A549 treated with AZD2906 at 1 μM for 4 hours (cell line): ENCODE measurements at places on chromosomes 16 and 17. TPM values are rescaled to one million over a fixed set of nuclear protein-coding genes. Genes with fewer than 3 reads are reported as not detected.

The ITPRIPL2 gene
- total RNA-seq, result 12.8 to 15.9 TPM (median 15.6 TPM) in 5 replicates

The GABARAPL2 gene
- total RNA-seq, result 85.8 to 90.1 TPM (median 87.9 TPM) in 5 replicates

The CMTM2 gene
- not detected in 5 replicates for total RNA-seq

The ACSM2A gene
- not detected in 5 replicates for total RNA-seq

The ETV4 gene
- total RNA-seq, result 57.6 to 67.4 TPM (median 65.7 TPM) in 5 replicates

The CCL3 gene
- not detected in 5 replicates for total RNA-seq

The CHST4 gene
- total RNA-seq, result 0.06 to 0.13 TPM (median 0.13 TPM) in 3 of 5 replicates, not detected in the others

The ACSF2 gene
- 11.0 to 13.9 TPM (median 12.7 TPM) in 5 replicates for total RNA-seq

The KRT9 gene
- total RNA-seq, result not detected in 5 replicates

The RPRML gene
- total RNA-seq, result 0.74 to 1.0 TPM (median 0.77 TPM) in 5 replicates

The SLFN5 gene
- total RNA-seq, result 2.4 to 3.2 TPM (median 2.6 TPM) in 5 replicates

The GRB7 gene
- total RNA-seq, result 2.6 to 6.6 TPM (median 4.6 TPM) in 5 replicates

The HAP1 gene
- total RNA-seq, result 1.0 to 1.3 TPM (median 1.2 TPM) in 5 replicates

The ZFP90 gene
- 6.4 to 10.4 TPM (median 8.9 TPM) in 5 replicates for total RNA-seq

The CACNG3 gene
- total RNA-seq, result not detected in 5 replicates

The LITAF gene
- 179 to 190 TPM (median 188 TPM) in 5 replicates for total RNA-seq

The SLC13A2 gene
- 0.05 to 0.21 TPM (median 0.10 TPM) in 5 replicates for total RNA-seq

The XPO6 gene
- total RNA-seq, result 72.7 to 100 TPM (median 97.3 TPM) in 5 replicates

The CAVIN1 gene
- 387 to 420 TPM (median 390 TPM) in 5 replicates for total RNA-seq

The SLC35B1 gene
- 87.4 to 95.8 TPM (median 89.0 TPM) in 5 replicates for total RNA-seq

The AATK gene
- 0.40 to 0.85 TPM (median 0.55 TPM) in 5 replicates for total RNA-seq

The IGFALS gene
- 0.03 to 0.18 TPM (median 0.06 TPM) in 4 of 5 replicates, not detected in the other for total RNA-seq

The UNKL gene
- total RNA-seq, result 14.9 to 25.3 TPM (median 24.1 TPM) in 5 replicates

The PIK3R6 gene
- not detected in 5 replicates for total RNA-seq

The ANKRD11 gene
- 98.8 to 121 TPM (median 117 TPM) in 5 replicates for total RNA-seq

The DRC3 gene
- total RNA-seq, result 2.0 to 2.5 TPM (median 2.1 TPM) in 5 replicates

The SLC22A31 gene
- total RNA-seq, result 1.0 to 1.7 TPM (median 1.6 TPM) in 5 replicates

The KRT20 gene
- 0.11 to 0.30 TPM (median 0.23 TPM) in 5 replicates for total RNA-seq

The CTRB1 gene
- not detected in 5 replicates for total RNA-seq

The SUMO2 gene
- total RNA-seq, result 311 to 373 TPM (median 352 TPM) in 5 replicates

The FLYWCH1 gene
- 17.2 to 24.4 TPM (median 23.8 TPM) in 5 replicates for total RNA-seq

The RNU2-1 gene
- not detected in 5 replicates for total RNA-seq

The KRT33B gene
- 0.08 TPM in 1 of 5 replicates, not detected in the others for total RNA-seq

The PIK3R5 gene
- total RNA-seq, result 0.03 to 0.18 TPM (median 0.08 TPM) in 4 of 5 replicates, not detected in the other

The TP53I13 gene
- total RNA-seq, result 68.4 to 114 TPM (median 103 TPM) in 5 replicates

The PRSS27 gene
- total RNA-seq, result 1.1 to 2.3 TPM (median 1.8 TPM) in 5 replicates

The SULT1A2 gene
- total RNA-seq, result 0.07 to 0.14 TPM in 2 of 5 replicates, not detected in the others

The VAT1L gene
- total RNA-seq, result not detected in 5 replicates

The KCNH4 gene
- total RNA-seq, result 0.18 to 0.36 TPM (median 0.31 TPM) in 5 replicates

The KCTD13 gene
- total RNA-seq, result 10.2 to 16.4 TPM (median 14.5 TPM) in 5 replicates

The PRR15L gene
- 3.1 to 3.9 TPM (median 3.5 TPM) in 5 replicates for total RNA-seq

The CCDC40 gene
- total RNA-seq, result 6.3 to 8.3 TPM (median 7.6 TPM) in 5 replicates

The GCGR gene
- 0.14 to 0.55 TPM (median 0.34 TPM) in 5 replicates for total RNA-seq

The MFSD6L gene
- 0.03 TPM in 1 of 5 replicates, not detected in the others for total RNA-seq

The KIF2B gene
- not detected in 5 replicates for total RNA-seq

The TBC1D3H gene
- not detected in 5 replicates for total RNA-seq

The OTOA gene
- 0.06 to 0.10 TPM (median 0.06 TPM) in 4 of 5 replicates, not detected in the other for total RNA-seq

The GAS2L2 gene
- total RNA-seq, result 0.07 to 0.09 TPM (median 0.08 TPM) in 5 replicates

The PDPR gene
- total RNA-seq, result 14.4 to 16.5 TPM (median 15.4 TPM) in 5 replicates

The KRTAP9-2 gene
- not detected in 5 replicates for total RNA-seq

The ZMYND15 gene
- total RNA-seq, result 0.28 to 0.48 TPM (median 0.40 TPM) in 5 replicates

The SMIM5 gene
- 0.76 to 1.1 TPM (median 1.0 TPM) in 5 replicates for total RNA-seq

The SCGB1C2 gene
- total RNA-seq, result not detected in 5 replicates

The CDRT15L2 gene
- total RNA-seq, result not detected in 5 replicates

The SARM1 gene
- total RNA-seq, result 4.4 to 6.2 TPM (median 5.6 TPM) in 5 replicates

The ARHGDIG gene
- 2.0 to 3.1 TPM (median 2.7 TPM) in 5 replicates for total RNA-seq

The KRT28 gene
- total RNA-seq, result not detected in 5 replicates

The HSD3B7 gene
- 13.5 to 17.0 TPM (median 14.5 TPM) in 5 replicates for total RNA-seq
